OCI-LY7 (cell line): ENCODE measurements at places on chromosomes 2 and 18.

GRCh38 chr2:240421381-240421780 is 14.1 kb upstream of the GPC1 start:
- no peak for DNase-seq

- DNase-seq, result no peak
Observed at GRCh38 chr2:58137856-58138255, 91.2 kb downstream of the VRK2 start.

GRCh38 chr18:3605486-3605952 is 155.5 kb downstream of the TGIF1 start:
- no peak for DNase-seq

- no peak for DNase-seq
Observed at GRCh38 chr2:227134591-227134990, 29.4 kb downstream of the COL4A4 start.

- no peak for DNase-seq
Observed at GRCh38 chr2:220143336-220143735, 515.9 kb downstream of the SLC4A3 start.

GRCh38 chr2:76861708-76862107 is 660.5 kb downstream of the LRRTM4 start:
- no peak for DNase-seq

DNA sequence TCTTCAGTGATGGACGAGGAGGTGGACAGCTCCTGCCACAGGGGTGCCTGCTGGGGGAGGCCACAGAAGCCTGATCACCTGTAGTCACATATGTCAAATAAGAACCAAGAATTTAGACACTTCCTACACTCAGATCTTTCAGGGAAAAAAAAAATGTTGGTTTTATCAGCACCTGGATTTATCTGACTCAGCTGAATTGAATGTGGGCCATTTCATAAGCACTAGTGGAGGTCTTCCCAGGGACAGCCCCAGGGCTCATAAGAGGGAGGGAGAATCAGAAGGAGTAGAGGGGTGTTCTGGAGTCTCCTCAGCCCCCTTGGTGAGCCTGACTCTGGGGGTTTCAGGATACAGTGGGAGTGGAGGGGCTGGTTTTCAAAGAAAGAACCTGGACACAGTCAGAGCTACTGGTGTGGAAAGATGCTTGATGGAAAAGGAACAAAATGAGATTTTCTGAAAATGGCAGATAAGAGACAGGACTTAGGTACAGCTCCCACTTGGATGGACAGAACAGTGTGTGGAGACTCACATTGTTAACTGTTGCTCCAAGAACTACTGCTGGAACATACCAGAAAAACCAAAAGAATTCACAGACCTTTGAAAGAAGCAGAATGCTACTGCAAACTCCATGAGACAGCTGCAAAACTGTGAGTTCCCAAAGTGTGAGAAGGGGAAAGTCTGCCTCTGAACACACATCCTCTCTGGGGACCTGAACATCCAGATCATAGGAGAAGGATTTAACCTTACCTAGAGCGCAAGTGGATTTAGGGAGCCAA is 45.4 kb downstream of the LCT start:
- DNase-seq, result no peak

GRCh38 chr18:54679318-54680149 is 88.5 kb downstream of the DYNAP start:
- DNase-seq, result peak; percentile 18

DNA sequence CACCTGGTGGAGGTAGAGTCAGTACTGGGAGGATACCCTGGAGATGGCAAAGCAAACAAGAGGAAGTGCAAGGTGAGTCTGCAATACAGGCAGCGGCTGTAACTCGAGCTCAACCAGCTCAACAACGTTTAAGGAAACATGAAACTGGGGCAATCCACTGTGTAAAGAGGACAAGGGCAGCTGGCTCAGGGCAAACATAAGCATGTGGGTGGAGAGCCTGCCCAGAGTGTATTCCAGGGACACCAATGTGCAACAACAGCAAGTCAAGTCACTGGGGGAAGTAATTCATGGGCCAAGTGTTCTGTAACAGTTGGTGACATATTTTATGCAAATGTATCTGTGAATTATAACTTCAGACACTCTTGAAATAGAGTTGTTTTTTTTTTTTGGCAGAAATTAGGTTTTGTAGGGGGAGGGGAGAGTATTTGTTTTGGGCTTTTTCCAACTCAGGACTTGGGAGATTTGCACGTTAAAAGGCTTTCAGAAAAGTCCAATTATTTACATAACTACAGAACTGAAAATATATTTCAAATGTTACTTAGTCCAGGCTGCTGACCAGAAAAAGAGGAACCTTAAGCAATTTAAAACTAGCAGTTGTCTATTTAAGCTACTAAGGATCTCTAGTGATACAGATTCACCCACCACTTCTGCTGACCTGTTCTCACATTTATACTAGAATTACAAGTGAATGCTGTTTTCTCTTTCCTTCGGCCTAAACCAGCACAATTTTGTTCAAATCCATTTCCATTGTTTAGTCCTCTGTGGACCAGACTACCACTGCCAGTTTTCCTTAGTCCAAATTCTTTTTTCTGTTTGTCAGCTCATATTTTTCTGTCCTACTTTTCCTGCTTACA is 18.6 kb downstream of the NRXN1 start:
- DNase-seq, result peak; percentile 7

DNA sequence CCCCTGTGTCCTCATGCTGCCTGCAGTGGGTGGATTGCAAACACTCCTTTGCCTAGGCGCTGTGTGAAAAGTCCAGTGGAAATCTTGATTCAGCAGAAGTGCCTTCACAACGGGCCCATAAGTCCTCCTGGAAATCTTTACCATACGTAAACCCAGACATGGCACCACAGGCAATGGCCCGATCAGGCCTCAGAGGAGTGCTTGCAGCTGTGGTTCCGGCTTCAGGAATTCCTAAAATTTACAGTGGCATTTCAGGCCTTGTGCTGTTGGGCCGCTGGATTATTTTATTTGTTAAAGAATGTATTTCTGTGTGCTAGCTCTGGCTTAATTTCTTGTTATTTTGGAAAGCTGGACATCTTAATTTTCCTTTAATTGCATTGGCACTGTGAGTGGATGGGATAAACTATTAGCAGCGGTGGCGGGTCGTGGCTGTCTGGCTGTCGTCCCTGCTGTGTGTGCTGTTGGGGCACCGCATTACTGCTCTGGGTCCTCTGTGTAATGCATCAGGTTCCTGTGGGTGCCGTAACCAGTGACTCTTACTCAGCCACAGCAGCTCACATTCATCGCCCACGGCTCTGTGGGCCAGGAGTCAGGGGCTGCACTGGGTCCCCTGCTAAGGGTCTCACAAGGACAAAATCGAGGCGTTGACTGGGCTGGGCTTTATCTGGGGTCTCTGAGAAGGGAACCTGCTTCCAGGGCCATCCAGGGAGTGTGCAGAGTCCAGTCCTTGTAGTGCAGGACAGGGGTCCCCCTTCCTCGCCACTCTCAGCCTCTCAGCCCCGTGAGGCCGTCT is 73.1 kb downstream of the RTP5 start:
- no peak for DNase-seq

- no peak for DNase-seq
Observed at GRCh38 chr2:170778900-170779299, 8.7 kb downstream of the ERICH2 start.

DNA sequence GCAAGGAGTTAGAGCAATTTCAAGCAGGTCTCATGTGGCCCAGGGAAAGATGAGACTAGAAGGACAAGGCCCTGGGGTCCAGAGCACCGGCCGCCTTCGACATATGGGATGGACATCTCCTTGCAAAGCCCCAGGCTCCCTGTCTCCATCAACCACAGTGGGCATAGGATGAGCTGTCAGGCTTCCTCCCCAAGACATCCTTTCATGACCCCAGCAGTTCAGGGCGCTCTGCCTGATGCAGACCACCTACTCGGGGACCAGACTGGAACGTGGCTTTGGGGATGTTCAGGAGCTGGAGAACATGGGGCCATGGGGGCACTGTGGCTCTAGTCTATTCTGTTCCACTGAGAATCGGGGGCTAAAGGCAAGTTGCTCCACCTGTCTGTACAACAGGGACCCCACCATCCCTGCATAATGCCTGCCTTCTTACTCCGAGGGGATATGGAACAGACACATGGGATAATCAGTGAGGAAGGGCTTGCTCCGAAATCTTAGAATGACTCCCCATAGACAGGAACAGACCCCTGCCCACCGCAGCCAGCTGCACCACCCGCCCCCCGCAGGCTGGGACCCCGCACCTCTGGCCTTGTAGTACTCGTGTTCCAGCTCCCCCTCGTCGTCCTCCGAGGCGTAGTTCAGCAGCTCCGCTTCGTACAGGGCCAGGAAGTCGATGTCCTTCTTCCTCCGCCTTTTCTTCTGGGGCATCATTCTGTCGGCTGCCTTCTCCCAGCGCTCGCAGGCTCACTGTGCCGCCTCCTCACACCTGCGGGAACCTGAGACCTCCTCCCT is 500 bp downstream of the LOXHD1 start:
- DNase-seq, result no peak

- DNase-seq, result no peak
Observed at GRCh38 chr2:101983928-101984327, 7.8 kb upstream of the IL1R2 start.

DNA sequence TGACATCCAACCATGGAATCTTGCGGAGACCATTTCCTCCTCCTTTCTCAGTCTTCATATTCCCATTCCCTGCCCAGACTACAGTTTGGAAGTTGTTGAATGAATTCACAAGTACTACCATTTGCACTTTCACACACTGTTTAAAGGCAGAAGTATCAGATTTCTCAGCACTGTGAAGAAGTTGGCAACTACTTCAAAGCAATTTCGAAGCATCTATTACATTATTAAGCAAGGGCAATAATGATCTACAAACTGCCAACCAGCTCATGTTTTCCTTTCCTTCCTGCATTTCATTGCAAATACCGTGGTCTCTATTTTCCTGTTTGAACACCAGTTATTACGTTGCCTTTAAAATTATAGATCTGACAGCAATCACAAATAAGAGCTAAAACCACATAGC is 105.5 kb downstream of the IRS1 start:
- DNase-seq, result no peak

DNA sequence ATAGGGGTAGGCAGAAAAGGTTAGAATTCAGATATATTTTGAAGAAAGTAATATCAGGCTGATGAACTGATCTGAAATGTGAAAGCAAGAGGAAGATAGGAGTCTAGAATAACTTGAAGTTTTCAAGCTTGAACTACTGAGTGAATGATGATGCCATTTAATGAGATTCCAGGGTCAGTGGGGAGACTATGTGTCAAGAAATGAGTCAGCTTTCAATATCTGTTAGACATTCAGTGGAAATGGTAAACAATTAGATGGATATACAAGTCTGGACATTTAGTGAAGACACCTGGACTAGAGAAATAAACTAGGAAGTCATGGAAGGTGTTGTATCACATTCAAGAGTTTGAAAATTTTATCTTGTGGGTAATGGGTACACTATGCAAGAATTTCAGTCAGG is 326.9 kb downstream of the FSIP2 start:
- DNase-seq, result no peak

GRCh38 chr18:38930881-38931753 is 1365.5 kb upstream of the CELF4 start:
- DNase-seq, result no peak

GRCh38 chr2:124025891-124026434 is 876 bp downstream of the CNTNAP5 start:
- DNase-seq, result no peak

- no peak for DNase-seq
Observed at GRCh38 chr2:191311627-191312026, 66.4 kb downstream of the MYO1B start.

GRCh38 chr2:45273412-45274249 is 264.4 kb upstream of the SIX2 start:
- DNase-seq, result no peak

DNA sequence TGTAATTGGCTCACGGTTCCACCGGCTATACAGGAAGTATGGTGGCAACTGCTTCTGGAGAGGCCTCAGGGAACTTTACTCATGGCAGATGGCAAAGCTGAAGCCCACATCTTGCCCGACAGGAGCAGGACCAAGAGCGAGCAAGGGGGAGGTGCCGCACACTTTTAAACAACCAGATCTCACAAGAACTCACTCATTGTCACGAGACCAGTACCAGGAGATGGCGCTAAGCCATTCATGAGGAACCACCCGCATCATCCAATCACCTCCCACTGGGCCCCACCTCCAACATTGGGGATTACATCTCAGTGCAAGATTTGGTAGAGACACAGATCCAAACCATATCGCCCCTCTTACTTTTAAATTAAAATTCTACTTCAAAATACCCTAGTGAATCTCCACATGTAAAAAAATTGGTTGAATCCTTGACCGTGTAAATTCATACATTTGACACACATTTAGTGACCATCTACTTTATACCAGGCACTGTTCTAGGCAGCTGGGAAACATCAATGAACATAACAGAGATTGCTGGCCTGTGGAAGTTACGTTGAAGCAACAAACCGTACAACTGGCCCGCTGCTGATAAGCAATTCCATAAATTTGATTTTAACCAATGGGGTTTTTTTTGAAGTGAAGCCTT is 87.6 kb downstream of the ALPK2 start:
- DNase-seq, result no peak

GRCh38 chr18:59144483-59144882 is 4.8 kb downstream of the SEC11C start:
- DNase-seq, result no peak
